Spinal cord (tissue), 10 donors: ENCODE measurements at places on chromosomes 16 and 17.
A peak's percentile ranks its signal among the peaks of the same experiment; 100 is the strongest.

DNA sequence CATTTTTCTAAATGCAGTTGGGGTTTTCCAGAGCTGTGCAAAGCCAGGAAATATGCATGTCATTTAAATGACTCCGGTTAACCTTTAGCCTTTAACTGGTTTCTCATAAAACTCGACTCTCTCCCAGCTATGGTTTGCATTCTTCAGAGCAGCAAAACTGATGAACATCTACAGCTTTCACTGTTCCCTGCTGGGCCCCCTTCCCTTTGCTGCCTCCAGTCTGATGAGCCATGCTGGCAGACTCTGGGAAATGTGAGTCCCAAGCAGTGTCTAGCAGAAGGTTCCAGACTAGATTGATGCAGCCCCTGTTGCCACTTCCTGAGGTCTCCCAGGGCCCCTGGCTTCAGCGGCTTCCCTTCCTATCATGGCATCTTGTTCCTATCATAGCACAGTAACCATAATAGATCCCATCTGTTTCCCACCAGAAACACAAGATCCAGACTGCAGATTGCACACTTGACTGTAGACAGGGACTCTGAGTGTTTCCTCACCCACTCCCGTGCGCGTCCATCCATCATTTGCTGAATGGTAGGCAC is 135.4 kb downstream of the CLEC16A start:
- no peak for DNase-seq

DNA sequence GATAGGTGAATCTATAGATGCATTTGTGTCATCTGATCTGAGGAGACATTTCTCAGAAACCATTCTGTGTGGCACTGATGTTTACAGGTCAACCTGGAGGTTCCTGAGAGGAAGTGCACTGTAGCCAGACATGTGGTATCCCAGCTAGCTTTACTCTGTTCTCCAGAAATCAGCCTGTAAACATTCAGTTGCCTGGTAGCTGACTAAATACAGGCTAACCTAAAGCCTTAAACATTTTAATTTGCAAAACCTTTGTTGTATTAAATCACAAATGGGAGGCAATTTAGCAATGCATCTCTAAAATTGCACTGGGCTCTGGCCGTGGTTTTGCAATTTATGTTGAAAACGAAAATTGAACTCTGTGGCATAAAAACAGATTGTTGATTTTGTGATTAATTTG is 207.6 kb downstream of the FTO start:
- no peak for DNase-seq

GRCh38 chr17:59702304-59702703 is 4.9 kb downstream of the PTRH2 start:
- no peak for DNase-seq

GRCh38 chr17:6094453-6094852 is 24.3 kb downstream of the WSCD1 start:
- DNase-seq = no peak

DNA sequence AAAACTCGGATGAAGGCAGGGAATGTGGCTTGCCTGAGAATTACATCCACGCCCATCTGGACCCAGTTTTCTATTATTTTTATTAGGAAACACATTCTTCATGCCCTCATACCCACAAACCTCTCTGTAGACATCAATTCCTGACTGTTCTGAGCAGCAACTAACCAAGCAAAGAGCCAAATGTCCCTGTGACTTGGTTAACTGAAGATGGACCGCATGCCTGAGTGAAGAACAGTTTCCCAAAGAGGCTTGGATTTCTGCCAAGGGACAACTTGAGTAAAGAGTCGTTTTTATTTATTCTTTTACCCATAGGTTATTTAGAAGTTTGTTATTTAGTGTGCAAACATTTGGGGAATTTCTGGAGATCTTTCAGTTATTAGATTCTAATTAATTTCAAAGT is 259.8 kb downstream of the GRIN2A start:
- no peak for DNase-seq

GRCh38 chr17:78315355-78316114 is 44.3 kb downstream of the SOCS3 start:
- no peak for DNase-seq

GRCh38 chr16:84555418-84556196 is 51.1 kb upstream of the MEAK7 start:
- peak; percentile 77 for DNase-seq

DNA sequence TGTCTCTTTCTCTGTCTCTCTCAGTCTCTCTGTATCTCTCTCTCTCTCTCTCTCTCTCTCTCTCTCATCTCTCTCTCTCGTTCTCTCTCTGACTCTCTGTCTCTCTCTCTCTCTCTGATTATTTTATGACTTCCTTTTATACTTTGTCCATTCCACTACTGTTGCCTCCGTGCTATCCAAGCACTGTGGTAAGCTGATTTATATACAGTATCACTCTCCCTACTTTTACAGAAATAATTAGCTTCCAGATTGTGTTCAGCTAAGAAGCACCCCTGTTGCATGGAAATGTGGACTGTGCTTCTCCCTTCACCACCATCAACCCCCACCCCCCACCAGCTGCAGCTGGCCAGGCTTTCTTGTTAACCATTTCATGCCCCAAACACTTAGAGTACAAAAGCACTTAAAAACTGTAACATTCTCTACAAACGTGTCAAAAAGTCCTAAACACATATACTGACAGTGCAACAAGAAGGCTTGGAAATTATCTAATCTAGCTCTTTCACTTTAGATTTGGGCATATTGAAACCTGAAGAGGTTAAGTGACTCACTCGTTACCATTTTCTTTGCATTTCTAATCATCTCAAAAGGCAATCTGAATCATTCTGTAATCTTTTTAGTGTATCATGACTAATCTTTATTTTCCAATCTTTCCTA is 11.6 kb upstream of the TMEM100 start:
- DNase-seq = no peak

- DNase-seq = no peak
Observed at GRCh38 chr17:15952916-15953790, 8.2 kb downstream of the ADORA2B start.

GRCh38 chr17:42531455-42532354 is 4.3 kb upstream of the NAGLU start:
- DNase-seq = no peak

- no peak for DNase-seq
Observed at GRCh38 chr17:73575470-73576221, 68.6 kb downstream of the SDK2 start.

- DNase-seq = no peak
Observed at GRCh38 chr17:37742116-37742761, 2.6 kb downstream of the HNF1B start.

GRCh38 chr16:67112591-67113399 is 3.1 kb downstream of the PHAF1 start:
- DNase-seq = peak; percentile 43

DNA sequence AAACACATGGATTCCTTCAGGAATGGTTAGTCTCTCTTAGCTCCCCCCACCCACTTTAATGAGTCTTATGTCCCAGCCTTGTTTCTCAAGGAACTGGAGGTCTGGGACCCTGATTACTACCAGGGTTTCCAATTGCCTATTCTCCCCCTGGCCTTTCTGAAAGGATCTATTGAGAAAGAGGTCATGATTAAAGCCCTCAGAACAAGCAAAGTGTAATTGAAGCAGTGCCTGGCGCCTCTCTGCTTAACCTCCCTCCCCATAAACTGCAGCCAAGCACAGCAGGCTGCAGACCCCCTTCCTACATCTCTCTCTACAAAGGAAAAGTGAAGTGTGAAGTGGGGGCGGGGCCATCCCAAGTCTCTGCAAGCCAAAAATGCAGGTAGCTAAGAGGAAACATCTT is 159.7 kb upstream of the CDH11 start:
- DNase-seq = no peak

DNA sequence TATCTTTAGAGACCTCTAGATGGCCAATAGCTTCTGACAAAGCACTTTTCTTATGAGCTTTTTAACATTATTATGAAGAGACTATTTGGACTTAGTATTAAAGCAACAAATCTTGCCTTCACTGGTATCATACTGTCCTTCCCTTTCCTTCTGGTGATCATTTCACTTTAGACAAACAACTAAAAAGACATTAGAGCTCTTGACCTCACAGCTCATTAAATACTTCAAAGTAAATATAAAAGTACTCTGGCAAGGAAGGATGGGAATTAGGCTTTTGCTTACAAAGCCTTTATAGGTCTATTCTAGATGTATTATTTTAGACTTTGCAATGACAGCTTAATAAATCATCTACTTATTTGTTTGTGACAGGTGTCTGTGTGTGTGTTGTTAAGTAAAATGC is 11.1 kb downstream of the STXBP4 start:
- no peak for DNase-seq

DNA sequence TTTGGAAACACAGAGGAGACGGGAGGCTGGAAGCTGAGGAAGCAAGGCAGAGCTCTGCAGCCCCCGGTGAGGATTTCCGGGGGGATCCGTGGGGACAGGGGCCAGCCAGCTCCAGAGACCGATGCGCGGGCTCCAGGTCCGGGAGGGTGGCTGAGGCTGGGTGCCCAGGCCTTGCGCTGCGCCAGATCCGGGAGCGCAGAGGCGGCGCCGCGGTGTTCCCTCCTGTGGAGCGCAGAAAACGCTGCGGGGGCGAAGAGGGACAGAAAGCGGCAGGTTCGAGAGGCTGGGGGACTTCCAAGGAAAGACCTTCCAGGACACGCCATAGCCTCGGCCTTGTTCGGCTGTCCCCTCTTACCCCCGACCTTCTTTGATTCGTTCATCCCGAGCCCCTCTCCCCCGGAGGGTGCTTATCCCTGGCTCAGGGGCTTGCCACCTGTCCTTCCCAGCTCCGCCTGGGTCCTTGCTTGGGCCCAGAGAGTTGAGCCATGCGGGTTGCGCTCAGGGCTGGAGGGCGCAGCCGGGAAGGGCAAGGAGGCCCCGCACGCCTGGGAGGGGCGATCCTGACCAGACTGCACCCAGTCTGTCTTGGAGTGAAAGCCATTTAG is 697 bp upstream of the SHISA9 start:
- DNase-seq = no peak

DNA sequence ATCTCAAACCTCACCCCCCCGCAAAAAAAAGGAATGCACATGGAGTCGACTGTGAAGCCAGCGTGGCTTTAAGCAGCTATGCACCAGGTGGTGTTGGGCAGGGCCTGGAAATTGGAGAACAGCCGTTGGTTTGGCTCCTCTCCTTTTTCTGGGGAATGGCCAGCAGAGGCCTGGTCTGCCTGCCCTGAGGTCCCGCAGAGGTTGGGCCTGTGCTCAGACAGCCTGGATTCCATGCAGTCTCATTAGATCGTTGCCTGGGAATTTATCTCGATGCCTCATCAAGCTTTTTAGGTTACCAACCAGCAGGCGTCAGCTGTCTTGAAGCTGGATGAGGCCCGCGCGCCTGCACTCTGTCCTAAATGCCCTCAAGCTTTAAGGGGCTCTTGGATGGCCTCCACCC is 9.8 kb downstream of the SLC12A3 start:
- no peak for DNase-seq

- no peak for DNase-seq
Observed at GRCh38 chr16:60091529-60091928, 1357.4 kb upstream of the GOT2 start.

GRCh38 chr17:74864866-74865395 is 5.2 kb upstream of the GRIN2C start:
- peak; percentile 91 for DNase-seq

DNA sequence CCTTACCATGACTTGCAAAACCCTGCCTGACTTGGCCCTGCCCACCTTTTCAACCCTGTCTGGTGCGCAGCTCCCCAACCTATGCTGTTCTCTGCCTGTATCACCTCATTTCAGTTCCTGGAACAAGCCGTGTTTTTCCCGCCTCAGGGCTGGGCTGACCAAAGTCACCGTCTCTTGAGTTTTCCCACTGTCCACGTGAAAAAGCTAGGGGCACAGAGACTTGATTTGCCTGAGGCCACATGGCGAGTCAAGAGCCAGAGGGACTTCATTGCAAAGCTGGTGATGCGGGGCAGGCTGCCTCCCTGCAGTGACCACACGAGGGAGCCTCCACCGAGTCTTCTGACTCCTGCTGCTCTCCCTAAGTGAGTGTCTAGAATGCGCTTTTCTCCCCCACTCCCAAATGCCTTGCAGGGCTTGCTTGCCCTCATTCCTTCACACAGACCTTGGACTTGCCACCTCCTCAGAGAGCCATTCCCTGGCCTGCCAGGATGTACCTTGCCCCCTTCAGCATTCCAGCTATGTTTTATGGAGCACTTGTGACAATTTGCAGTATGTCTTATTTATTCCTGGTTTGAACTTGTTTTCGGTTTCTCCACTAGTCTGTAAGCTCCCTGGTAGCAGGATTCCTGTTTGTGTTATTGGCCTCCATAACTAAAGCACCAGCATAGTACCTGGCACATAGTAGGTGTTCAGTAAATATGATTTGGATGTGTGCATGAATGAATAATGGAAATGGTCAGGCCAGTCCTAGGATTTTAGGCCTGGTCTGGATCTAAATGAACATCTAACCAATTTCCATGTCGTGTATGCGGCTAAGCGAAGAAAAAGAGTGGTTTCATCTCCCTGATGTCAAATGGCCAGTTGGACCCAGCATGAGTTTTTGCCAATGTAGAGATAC is 252.3 kb downstream of the SNX29 start:
- peak; percentile 77 for DNase-seq
